ENCODE measurements at places on chromosomes 4 and X. TPM values are rescaled to one million over a fixed set of nuclear protein-coding genes. Genes with fewer than 3 reads are reported as not detected.

- DNase-seq = no peak
These were observed 13.4 kb downstream of the SLC10A7 start for GRCh38 chr4:146508229-146508939.

DNA sequence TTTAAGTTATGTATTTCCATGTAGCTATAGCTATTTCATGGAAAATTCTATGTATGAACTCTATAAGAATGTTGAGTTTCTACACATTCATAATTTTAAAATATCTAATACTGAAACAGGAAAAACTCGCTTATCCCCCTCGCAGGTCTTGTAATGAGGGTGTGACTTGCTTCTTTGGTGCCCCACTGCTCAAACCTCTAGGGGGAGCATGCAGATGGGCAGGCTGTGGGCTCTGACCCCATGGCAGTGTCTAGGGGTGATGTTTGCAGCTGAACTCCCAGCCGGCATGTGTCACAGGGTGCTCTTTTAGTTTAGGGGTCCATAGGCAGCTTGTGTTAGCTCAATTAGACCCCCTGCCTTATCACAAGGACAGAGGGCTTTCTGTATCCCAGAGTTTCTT, 1825.7 kb upstream of the ADGRL3 start:
- DNase-seq = no peak

DNA sequence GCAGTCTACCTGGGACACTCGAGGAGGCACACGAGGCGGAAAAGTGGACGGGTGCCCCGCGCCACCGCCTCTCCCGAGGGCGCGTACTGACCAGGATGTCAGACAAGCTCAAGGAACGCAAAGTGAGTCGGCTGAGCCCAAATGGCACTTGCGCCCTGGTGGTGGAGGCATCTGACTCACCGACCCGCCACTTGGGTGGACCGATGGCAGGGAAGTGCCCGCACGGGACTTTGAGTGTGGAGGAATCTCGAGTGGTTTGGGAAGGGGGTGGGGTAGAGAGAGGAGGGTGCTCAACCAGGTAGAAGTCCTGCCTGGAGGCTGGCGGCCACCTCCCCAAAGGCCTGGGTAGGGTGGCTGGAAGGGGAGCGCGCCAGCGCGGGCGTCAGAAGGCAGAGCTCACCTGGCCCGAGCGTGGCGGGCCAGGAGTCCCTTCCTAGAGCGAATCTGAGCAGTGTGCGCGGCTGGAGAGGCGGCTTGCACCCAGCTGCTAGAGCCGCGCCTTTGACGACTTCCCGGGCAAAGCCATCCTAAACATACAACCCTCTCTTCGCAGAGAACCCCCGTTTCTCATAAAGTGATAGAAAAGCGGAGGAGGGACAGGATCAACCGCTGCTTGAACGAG, 655 bp downstream of the HELT start:
- DNase-seq = no peak

DNA sequence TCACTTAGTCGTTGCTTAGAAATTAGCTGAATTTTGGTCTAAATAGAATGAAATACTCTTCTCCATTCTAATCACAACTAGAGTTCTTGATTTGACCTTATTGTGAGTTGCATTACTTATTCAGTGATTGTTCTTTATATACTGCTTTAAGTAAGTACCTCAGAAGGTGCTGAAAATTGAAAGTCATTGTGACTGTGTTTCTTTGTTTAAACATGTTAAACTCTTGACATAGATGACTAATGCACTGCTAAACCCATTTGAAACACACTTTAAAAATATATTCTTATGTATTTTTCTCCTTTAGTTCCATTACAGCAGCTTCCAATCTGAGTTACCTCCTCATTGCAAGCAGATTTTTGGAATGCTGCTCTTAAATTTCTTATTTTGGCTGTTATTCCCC, 9.1 kb downstream of the TSPAN7 start:
- no peak for DNase-seq

DNA sequence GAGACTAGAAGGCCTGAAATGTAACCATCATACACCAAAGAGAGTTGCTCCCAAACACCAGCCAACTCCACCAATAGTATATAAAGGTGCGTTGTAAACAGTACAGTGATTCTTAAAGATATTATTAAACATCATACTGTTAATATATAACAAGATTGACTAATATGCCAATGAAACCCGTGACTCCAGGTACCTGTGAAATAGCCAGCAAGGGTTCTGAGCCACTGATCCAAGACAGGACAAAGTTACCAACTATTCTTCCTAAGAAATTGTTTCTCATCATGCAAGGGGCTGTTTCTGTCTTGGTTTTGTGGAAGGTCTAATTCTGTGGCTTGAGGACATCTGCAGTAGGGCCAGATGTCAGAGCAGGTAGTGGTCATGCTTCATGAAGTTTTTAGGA, 47.2 kb downstream of the FHL1 start:
- no peak for DNase-seq

DNA sequence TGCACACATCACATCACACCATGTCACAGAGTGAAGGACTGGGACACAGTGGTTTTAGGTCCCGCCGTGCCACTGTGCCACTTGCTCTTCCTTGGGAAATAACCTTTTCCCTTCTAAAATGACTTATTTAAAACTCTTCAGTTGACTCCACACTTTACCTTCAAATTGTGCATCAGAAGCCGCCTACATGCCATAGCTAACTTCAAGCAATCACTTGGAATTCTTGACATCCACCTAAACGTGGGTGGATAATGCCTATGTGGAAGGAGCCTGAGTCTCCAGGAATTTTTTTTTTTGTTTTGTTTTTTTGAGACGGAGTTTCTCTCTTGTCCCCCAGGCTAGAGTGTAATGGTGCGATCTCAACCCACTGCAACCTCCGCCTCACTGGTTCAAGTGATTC, 777.4 kb upstream of the TENM3 start:
- DNase-seq = no peak

DNA sequence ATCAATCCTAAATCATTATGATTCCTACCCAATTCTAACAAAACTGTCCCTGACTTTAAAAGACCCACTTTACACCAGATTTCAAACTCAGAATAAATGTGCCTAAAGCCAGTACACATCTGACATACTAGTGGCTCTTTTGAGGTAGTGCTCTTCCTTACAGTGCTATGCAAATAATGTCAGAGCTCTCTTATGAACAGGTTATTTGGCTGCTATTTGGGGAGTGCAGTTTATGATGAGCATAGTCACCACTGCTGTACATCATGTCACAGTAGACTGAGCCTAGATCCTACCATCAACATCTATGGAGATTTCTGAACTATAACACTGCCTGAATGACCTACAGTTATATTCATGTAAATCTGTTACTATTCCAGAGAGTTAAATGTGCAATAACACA, 50.4 kb upstream of the PAGE5 start:
- DNase-seq = no peak

DNA sequence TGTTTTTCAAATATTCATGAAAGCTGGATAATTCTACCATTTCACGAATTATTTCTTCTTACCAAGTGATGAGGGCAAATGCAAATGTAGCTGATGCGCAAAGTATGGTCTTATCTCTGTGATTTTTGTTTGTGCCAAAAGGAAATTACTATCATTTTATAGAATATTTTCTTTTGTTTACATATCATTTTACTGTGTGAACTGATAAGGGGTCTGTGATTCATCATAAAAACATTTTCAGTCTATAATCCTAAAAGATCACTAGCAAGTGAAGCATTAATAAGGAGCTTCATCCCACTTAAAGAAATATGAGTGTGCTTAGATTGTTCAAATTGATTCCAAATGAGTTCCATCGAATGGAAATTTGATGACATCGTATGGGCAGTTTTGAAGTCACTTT, 694 bp downstream of the CSN3 start:
- DNase-seq = no peak

DNA sequence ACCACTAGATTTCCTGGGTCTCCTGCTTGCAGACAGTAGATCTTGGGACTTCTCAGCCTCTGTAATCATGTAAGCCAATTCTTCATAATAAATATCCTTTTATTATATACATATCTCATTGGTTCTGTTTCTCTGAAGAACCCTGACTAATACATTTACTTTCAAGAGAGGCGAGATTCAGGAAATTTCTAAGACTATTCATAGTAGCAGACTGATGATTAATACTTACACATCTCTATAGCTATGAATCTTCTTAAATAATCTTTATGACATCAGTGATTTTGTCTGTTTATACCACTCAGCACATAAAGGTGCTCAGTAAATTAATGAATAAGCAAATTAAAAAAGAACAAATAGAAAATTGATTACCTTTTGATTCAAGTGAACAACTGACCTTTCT, 682.3 kb upstream of the GRID2 start:
- DNase-seq = no peak

- DNase-seq = no peak
These were observed 38.8 kb downstream of the SLC34A2 start for GRCh38 chr4:25694466-25694865.

DNA sequence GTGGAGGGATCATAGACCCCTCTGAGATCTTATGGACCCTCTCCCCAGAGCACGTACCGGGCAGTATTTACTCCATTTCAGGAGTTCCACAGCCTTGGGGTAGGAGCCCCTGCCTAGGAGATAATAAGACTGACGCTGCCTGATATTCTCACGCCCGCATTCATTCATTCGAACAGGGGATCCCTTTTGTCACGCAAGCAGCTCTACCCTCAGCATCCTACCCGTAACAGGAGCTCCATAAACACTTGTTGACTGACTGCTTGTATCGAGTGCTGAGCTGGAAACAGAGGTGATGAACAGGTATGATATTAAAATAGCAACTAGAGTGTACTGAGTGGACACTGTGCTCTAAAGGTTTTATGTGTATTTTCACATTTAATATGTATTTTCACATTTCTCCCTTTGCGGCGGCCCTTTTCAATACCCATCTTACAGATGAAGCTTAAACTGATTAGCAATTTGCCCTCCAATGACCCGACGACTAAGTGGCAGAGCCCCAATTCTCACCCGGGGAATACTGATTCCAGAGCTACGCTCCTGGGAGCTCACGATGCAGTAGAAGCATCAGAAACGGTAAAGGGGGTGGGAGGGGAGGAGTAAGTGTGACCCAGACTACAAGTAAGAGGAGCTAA, 888 bp downstream of the RAB28 start:
- DNase-seq = no peak

DNA sequence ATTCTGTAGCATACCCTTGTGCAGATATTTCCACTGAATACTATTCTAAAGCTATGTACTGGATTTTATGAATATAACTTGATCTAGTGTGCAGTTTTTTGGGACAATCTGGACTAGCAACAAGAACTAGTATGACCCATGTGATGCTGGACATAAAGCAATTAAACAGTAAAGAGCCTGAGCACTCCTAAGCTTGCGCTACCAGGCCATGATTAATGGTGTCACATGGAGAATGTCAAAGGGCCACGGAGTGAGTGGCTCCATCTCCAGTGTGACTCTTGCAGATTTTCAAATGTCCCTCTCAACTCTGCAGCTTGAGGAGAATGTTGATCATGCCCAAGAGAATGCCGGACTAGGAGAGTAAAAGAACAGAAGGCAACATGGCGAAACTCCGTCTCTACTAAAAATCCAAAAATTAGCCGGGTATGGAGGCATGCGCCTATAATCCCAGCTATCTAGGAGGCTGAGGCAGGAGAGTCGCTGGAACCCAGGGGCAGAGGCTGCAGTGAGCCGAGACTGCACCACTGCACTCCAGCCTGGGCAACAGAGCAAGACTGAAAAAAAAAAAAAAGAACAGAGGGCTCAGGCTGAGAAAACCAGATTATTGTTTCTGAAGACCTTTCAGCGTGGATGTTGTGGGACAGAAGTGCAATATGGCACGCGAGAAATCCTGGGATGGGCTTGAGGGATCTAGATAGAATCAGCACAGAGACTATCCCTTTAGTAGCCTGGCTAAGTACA, 45.0 kb downstream of the TIGD2 start:
- DNase-seq = no peak

DNA sequence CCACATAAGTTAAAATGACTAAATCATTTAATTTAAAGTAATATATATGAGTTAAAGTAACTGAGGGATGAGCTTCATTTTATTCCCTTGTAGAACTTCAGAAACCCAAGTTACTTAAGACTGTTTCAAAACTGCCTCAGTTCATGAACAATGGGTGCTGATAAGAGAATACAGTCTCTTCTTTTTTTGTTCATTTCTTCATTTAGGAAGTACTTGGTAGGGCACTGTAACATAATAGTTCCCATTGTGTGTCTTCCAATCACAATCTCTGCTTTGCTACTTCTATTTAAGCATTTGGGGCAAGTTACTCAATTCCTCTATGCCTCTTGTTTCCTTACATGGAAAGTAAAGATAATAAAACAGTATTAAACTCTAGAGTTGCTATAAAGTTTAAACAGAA, 50.4 kb downstream of the HHIP start:
- no peak for DNase-seq

- no peak for DNase-seq
These were observed 10.2 kb upstream of the CYTL1 start for GRCh38 chr4:5029447-5029846.

DNA sequence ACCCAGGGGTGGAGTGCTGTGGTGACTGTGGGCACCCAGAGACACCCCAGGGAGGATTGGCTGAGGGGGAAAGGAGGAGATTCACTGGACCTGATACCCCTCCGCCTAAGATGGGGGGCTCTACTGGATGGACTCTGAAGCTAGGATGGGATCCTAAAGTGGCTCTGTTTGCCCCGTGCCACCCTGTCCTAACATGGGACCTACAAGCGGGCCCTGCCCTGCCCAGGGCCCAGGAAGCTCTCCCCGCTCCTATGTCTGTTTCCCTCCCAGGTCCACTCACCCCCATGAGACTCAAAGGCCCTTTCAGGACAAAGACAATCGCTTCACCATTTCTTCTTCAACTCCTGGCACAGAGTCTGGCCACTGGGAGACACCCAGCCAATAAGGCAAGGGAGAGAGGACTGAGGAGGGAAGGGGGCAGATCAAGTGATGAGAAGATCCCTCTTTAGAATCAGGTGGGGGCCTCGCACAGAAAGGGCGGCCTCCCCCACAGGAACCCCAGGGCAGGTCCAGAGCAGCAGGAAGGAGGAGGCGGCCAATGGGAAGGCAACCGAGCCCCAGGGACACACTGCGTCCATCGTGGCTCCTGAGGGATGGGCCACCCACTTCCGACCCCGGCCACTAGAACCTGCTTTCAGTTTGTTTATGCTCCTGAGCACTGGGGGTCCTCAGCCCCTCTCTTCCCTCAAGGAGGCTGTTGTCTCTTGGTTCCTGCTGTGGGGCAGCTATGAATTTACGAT, 155.4 kb downstream of the AFAP1 start:
- DNase-seq = no peak

- no peak for DNase-seq
These were observed 110.6 kb upstream of the OTUD4 start for GRCh38 chr4:145290955-145291354.

GRCh38 chr4:22416403-22416802, 99.5 kb downstream of the ADGRA3 start:
- DNase-seq = no peak

- DNase-seq = no peak
These were observed 96.5 kb upstream of the MAP3K15 start for GRCh38 chrX:19611636-19612376.

Gene IL3RA
- total RNA-seq = 2.7 TPM

Gene VCX2
- total RNA-seq = not detected

Gene TXK
- 4.5 TPM for total RNA-seq

Gene CHRDL1
- 14.1 TPM for total RNA-seq

Gene TEX13C
- not detected for total RNA-seq

Gene DGKK
- 2.3 TPM for total RNA-seq

Gene XKRX
- 2.6 TPM for total RNA-seq

Gene SSX2B
- not detected for total RNA-seq

Gene TEC
- 5.5 TPM for total RNA-seq

Gene FHIP1A
- total RNA-seq = 2.5 TPM

Gene VCX3B
- not detected for total RNA-seq

Gene ESX1
- total RNA-seq = not detected

Gene EXOC1L
- total RNA-seq = not detected

Gene DRP2
- not detected for total RNA-seq

Gene DCTD
- total RNA-seq = 137 TPM

Gene EDNRA
- total RNA-seq = 5.1 TPM

Gene PPA2
- total RNA-seq = 145 TPM

Gene UCHL1
- total RNA-seq = 82.0 TPM

Gene ENPP6
- total RNA-seq = not detected
